Activated naive CD8-positive, alpha-beta T cell treated with anti-CD3 and anti-CD28 coated beads, Interleukin-2, amount 50 U/mL, for 24 hours (primary cell): ENCODE measurements at places on chromosomes 4 and X.

GRCh38 chrX:134804779-134805178 lies 146.5 kb upstream of the PLAC1 start:
- no peak overlapping the region for H3K27ac ChIP-seq
- no peaks in the 10 kb centered on the region for H3K27me3 ChIP-seq
- H3K36me3 ChIP-seq, result no peaks in the 10 kb centered on the region
- no peak overlapping the region for H3K4me3 ChIP-seq
- no peak for DNase-seq

DNA sequence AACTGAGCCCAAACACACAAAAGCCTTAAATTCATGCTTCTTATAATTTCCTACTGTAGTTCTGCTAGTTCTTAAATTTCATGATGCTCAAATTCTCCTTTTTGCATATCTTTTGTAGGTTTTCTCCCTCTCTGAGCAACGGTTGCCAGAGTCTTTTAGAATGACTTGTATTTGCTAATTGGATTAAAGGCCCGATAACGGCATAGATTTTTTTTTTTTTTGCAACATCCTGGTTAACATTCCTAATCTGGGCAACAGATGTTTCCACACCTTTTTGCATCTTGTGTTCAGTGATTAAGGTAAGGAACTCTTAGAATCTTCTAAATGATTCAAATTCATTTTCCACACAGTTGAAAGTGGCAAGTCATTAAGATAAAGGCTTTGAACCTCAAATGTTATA lies 66.3 kb upstream of the ADGRG2 start:
- H3K36me3 ChIP-seq, result no peaks in the 10 kb centered on the region
- H3K27me3 ChIP-seq, result no peaks in the 10 kb centered on the region
- no peaks in the 10 kb centered on the region for H3K4me1 ChIP-seq
- no peak overlapping the region for H3K27ac ChIP-seq

DNA sequence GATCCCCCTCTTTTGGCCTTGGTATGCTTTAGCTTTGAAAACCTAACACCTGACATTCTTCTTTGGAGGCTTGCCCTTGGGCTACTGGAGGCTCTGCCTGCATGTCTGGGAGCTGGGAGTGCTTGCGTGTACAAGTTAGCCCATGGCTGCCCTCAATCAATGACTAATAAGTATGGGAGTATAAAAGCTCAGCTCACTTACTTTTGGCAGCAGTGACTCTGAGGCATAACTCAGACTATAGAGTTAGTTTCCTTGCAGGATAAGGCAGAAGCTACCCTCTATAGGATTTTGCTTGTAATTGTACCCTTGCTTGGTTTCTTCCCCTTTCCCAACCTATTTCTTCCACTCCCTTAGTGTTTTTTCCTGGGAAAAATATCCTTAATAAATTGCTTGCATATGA lies 247.9 kb downstream of the PPP1R2C start:
- H3K27ac ChIP-seq, result no peak overlapping the region
- H3K27me3 ChIP-seq, result no peaks in the 10 kb centered on the region
- no peak for DNase-seq

DNA sequence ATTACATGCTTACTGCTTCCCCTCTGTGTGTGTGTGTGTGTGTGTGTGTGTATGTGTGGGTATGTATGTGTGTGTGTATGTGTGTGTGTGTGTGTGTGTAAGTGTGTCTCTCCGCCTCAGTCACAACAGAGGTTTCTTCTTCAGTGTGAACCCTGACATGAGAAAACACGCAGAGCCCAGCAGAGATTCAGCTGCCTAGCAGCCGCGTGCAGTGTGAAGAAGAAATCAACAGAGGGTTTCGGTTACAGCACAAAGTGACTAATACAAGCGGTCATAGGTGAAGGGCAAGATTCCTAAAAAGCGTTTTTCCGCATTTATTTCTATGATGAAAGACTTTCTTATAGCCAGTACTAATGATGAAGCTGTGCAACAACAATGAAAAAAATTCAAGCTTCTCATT lies 55.3 kb upstream of the ZFP42 start:
- no peaks in the 10 kb centered on the region for H3K36me3 ChIP-seq
- DNase-seq, result no peak
- no peaks in the 10 kb centered on the region for H3K27me3 ChIP-seq
- no peak overlapping the region for H3K4me3 ChIP-seq

- H3K27me3 ChIP-seq, result no peaks in the 10 kb centered on the region
- no peak overlapping the region for H3K4me3 ChIP-seq
- DNase-seq, result no peak
- no peaks in the 10 kb centered on the region for H3K36me3 ChIP-seq
These were observed 24.2 kb downstream of the TRO start for GRCh38 chrX:54944816-54945215.

- H3K4me1 ChIP-seq, result no peaks in the 10 kb centered on the region
- no peak overlapping the region for H3K4me3 ChIP-seq
- no peak for DNase-seq
- H3K27ac ChIP-seq, result no peak overlapping the region
- H3K36me3 ChIP-seq, result no peaks in the 10 kb centered on the region
These were observed 640.1 kb downstream of the IQCM start for GRCh38 chr4:149175549-149175948.

- H3K4me1 ChIP-seq, result no peaks in the 10 kb centered on the region
- DNase-seq, result no peak
- no peak overlapping the region for H3K4me3 ChIP-seq
- H3K27me3 ChIP-seq, result peaks cover 26% of the 10 kb centered on the region
- H3K36me3 ChIP-seq, result peaks cover 2% of the 10 kb centered on the region
These were observed 28.9 kb upstream of the LCORL start for GRCh38 chr4:18050448-18050847.

DNA sequence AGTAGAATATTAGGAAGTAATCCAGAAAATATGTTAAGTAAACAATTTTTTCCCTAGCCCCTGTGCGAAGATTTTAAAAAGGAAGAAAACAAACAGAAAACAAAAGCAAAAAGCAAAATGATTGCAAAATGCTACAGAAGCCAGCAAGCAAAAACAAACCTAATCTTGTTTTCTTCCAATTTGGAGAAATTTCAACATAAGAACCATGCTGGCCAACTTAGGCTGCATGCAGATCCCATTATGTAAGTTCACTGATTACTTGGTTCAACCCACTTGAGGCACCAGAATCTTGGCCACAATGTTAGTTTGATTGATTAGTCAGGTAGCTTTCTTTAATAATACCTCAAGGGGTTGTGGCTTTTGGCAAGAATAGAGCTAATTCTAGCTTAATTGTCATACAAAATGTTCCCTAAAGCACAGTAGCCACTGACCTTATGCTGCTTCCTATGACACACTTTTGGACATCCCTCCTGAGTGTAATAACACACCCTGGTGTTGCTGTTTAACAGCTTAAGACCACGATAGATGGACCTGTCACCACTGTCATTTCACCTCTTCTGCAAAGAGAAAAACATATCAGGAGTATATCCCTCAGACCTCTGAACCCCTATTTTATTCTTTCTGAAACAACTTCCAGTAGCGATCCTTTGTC lies 2342.1 kb downstream of the PCDH7 start:
- no peaks in the 10 kb centered on the region for H3K27me3 ChIP-seq
- no peaks in the 10 kb centered on the region for H3K36me3 ChIP-seq
- H3K4me3 ChIP-seq, result no peak overlapping the region
- DNase-seq, result no peak
- no peak overlapping the region for H3K27ac ChIP-seq

GRCh38 chr4:702618-703048 lies 3.0 kb upstream of the PCGF3 start:
- no peak for DNase-seq
- H3K36me3 ChIP-seq, result no peaks in the 10 kb centered on the region
- peaks cover 13% of the 10 kb centered on the region for H3K4me1 ChIP-seq
- no peak overlapping the region for H3K27ac ChIP-seq
- no peaks in the 10 kb centered on the region for H3K27me3 ChIP-seq
- no peak overlapping the region for H3K4me3 ChIP-seq

DNA sequence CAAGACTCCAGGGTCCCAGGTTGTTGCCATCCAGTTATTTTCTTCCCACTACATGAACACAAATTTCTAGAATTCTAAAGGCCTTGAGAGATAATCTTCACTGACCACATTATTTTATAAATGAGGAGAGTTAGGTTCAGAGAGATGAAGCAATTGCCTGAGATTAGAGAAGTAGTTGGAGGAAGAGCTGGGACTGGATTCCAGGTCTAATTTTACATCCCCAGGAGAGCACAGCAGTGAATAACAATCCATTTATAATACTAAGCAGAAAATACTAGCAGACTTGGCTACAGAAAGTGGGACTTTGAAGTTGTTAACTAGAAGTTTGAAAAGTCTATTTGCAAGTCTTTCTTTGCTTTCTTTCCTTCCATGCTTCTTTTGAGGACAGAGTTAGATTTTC lies 231.3 kb upstream of the S100G start:
- H3K4me3 ChIP-seq, result no peak overlapping the region
- no peaks in the 10 kb centered on the region for H3K4me1 ChIP-seq
- no peak overlapping the region for H3K27ac ChIP-seq
- no peaks in the 10 kb centered on the region for H3K36me3 ChIP-seq
- no peaks in the 10 kb centered on the region for H3K27me3 ChIP-seq

- no peaks in the 10 kb centered on the region for H3K4me1 ChIP-seq
- no peak overlapping the region for H3K4me3 ChIP-seq
- no peak for DNase-seq
- no peak overlapping the region for H3K27ac ChIP-seq
- H3K36me3 ChIP-seq, result no peaks in the 10 kb centered on the region
- no peaks in the 10 kb centered on the region for H3K27me3 ChIP-seq
These were observed 33.8 kb downstream of the NDP start for GRCh38 chrX:43939187-43939926.

DNA sequence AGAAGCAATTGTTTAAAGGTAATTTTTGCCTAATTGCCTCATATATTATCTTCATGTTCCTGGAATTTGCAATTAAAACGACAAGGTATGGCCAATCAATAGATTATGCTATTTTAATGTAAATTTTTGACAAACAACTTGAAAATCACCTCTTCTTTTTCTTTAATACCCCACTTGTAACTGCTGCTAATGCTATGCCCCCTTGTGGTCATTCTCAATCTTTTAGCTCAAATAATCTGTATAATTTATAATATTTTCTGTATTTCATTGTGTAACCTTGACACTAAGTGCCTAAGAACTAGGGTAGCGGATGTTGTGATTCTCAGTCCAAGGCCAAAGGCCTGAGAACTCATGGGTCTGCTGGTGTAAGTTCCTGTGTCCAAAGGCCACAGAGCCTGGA lies 831.7 kb upstream of the POU3F4 start:
- no peaks in the 10 kb centered on the region for H3K27me3 ChIP-seq
- H3K36me3 ChIP-seq, result no peaks in the 10 kb centered on the region
- H3K4me1 ChIP-seq, result no peaks in the 10 kb centered on the region
- no peak overlapping the region for H3K4me3 ChIP-seq
- DNase-seq, result no peak

GRCh38 chrX:112840382-112841113 lies at the start of gene AMOT:
TSS of gene AMOT (minus strand) at chrX:112840831. CDS start at chrX:112823126, 17,705 bp downstream.
- H3K27me3 ChIP-seq, result peaks cover 7% of the 10 kb centered on the region
- peaks cover 19% of the 10 kb centered on the region for H3K4me1 ChIP-seq
- H3K36me3 ChIP-seq, result no peaks in the 10 kb centered on the region

GRCh38 chr4:6201580-6202091 lies 1.3 kb upstream of the JAKMIP1 start:
- H3K4me3 ChIP-seq, result peak overlapping the region; percentile 60
- H3K36me3 ChIP-seq, result no peaks in the 10 kb centered on the region
- no peak for DNase-seq
- peaks cover 28% of the 10 kb centered on the region for H3K4me1 ChIP-seq
- H3K27ac ChIP-seq, result peak overlapping the region; percentile 4

GRCh38 chr4:80311130-80311529 lies 24.4 kb upstream of the CFAP299 start:
- H3K4me1 ChIP-seq, result no peaks in the 10 kb centered on the region
- H3K4me3 ChIP-seq, result no peak overlapping the region
- H3K36me3 ChIP-seq, result no peaks in the 10 kb centered on the region
- H3K27ac ChIP-seq, result no peak overlapping the region

GRCh38 chr4:1991596-1992434 lies 17.0 kb downstream of the NELFA start:
- no peak overlapping the region for H3K27ac ChIP-seq
- H3K27me3 ChIP-seq, result no peaks in the 10 kb centered on the region
- peaks cover 3% of the 10 kb centered on the region for H3K4me1 ChIP-seq
- peaks cover 23% of the 10 kb centered on the region for H3K36me3 ChIP-seq
- no peak for DNase-seq

- H3K36me3 ChIP-seq, result no peaks in the 10 kb centered on the region
- H3K4me1 ChIP-seq, result no peaks in the 10 kb centered on the region
- H3K27ac ChIP-seq, result no peak overlapping the region
- H3K4me3 ChIP-seq, result no peak overlapping the region
- H3K27me3 ChIP-seq, result no peaks in the 10 kb centered on the region
These were observed 143.5 kb downstream of the QDPR start for GRCh38 chr4:17368408-17368807.

GRCh38 chrX:23919148-23919547 lies 11.3 kb downstream of the CXorf58 start:
- no peaks in the 10 kb centered on the region for H3K36me3 ChIP-seq
- H3K27me3 ChIP-seq, result no peaks in the 10 kb centered on the region
- H3K27ac ChIP-seq, result no peak overlapping the region
- H3K4me1 ChIP-seq, result no peaks in the 10 kb centered on the region
- DNase-seq, result no peak
- H3K4me3 ChIP-seq, result no peak overlapping the region

DNA sequence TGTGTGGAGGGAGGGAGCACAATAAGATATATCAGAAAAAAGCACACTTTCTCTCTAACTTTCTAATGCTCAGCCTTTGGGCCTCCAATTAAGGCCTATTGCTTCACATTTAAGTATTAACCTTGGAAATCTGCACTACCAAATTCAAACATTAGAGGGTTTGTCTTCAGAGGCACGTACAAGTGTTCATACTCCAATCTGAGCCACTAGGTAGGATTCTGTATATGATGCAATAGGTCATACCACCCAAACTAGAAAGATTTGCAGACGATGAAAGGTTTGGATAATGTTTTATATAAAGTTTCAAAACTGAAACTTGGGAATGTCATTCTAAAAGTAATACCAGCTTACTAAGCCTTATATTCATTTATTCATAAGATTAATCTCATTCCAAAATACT lies 106.4 kb downstream of the MID1 start:
- no peak for DNase-seq
- no peak overlapping the region for H3K27ac ChIP-seq
- H3K27me3 ChIP-seq, result no peaks in the 10 kb centered on the region
- no peak overlapping the region for H3K4me3 ChIP-seq
- H3K4me1 ChIP-seq, result no peaks in the 10 kb centered on the region

GRCh38 chrX:53440621-53441517 lies 6.7 kb upstream of the HSD17B10 start:
- H3K36me3 ChIP-seq, result no peaks in the 10 kb centered on the region
- H3K4me3 ChIP-seq, result peak overlapping the region; percentile 79
- peak overlapping the region; percentile 64 for H3K27ac ChIP-seq
- DNase-seq, result peak; percentile 40
- H3K27me3 ChIP-seq, result peaks cover 9% of the 10 kb centered on the region

- no peaks in the 10 kb centered on the region for H3K27me3 ChIP-seq
- H3K4me1 ChIP-seq, result peaks cover 4% of the 10 kb centered on the region
- H3K4me3 ChIP-seq, result no peak overlapping the region
- no peak for DNase-seq
These were observed 41.5 kb upstream of the BMP2K start for GRCh38 chr4:78734441-78735162.

GRCh38 chrX:25344161-25344936 lies 328.6 kb upstream of the ARX start:
- no peaks in the 10 kb centered on the region for H3K36me3 ChIP-seq
- no peaks in the 10 kb centered on the region for H3K4me1 ChIP-seq

GRCh38 chr4:38743866-38744265 lies 38.9 kb downstream of the TLR10 start:
- peaks cover 5% of the 10 kb centered on the region for H3K36me3 ChIP-seq
- no peak overlapping the region for H3K4me3 ChIP-seq
- no peaks in the 10 kb centered on the region for H3K27me3 ChIP-seq
- peaks cover 3% of the 10 kb centered on the region for H3K4me1 ChIP-seq
- no peak overlapping the region for H3K27ac ChIP-seq

- no peak for DNase-seq
- H3K36me3 ChIP-seq, result no peaks in the 10 kb centered on the region
- no peaks in the 10 kb centered on the region for H3K4me1 ChIP-seq
- H3K4me3 ChIP-seq, result no peak overlapping the region
- no peak overlapping the region for H3K27ac ChIP-seq
- H3K27me3 ChIP-seq, result no peaks in the 10 kb centered on the region
These were observed 181.9 kb downstream of the RAPGEF2 start for GRCh38 chr4:159284733-159285132.
